ENCODE measurements at places on chromosomes 6 and 20. TPM values are rescaled to one million over a fixed set of nuclear protein-coding genes. Genes with fewer than 3 reads are reported as not detected.

Gene FANCE
- total RNA-seq: 3.7 TPM

DNA sequence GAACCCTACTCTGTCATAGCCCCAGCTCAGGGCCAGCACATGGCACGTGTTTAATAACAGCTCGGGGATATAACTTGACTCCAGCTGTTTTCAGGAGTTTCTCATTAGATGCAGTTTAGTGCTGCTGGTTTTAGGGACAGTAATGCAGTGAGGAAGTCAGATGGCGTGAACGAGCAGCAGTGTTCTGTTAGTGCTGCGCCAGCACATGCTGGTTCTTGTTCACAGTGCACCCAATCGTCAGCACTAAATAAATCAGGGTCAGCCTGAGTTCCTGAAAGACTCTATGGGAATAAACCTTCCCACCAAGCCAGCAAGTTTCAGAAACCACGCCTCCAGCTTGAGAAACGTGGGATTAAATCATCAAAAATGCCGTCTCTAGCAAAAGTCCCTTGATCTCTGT lies 235.9 kb upstream of the SUPT3H start:
- DNase-seq: peak; percentile 33
- H3K27me3 ChIP-seq: no peaks in the 10 kb centered on the region
- H3K4me1 ChIP-seq: no peaks in the 10 kb centered on the region
- H3K36me3 ChIP-seq: no peaks in the 10 kb centered on the region
- no peak overlapping the region for H3K4me3 ChIP-seq

Gene BEND3
- 11.2 TPM for total RNA-seq

DNA sequence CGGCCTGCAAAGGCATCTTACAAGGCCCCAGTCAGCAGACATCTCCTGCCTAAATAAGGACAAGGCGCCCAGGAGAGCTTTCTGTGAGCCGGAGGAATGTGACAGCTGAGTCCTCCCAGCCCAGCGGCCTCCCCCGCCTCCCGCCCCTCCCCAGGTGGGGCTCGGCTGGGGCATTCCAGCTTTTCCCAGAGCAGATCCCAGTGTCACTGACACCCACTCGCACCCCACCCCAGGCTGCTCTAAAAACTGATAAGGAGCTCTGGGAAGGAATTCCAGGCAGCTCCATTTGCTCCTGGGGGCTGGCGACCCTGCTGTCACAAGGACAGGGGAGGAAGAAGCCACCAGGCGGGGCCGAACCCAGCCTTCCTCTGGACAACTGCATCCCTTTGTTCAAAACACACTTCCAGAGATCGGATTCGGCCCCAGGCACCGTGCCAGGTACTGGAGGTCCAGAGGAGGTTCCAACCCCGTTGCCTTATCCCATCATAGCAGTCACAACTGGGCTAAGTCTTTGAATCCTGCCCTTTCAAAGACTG lies 49.7 kb downstream of the JPH2 start:
- H3K36me3 ChIP-seq: no peaks in the 10 kb centered on the region
- H3K27me3 ChIP-seq: no peaks in the 10 kb centered on the region

Gene CHD6
- total RNA-seq: 27.2 TPM
